ENCODE measurements at places on chromosomes 11 and 22. TPM values are rescaled to one million over a fixed set of nuclear protein-coding genes. Genes with fewer than 3 reads are reported as not detected.

Gene CHCHD10
- total RNA-seq: 1.9 TPM

Gene MAML2
- total RNA-seq: 2.1 TPM

Gene ATG16L2
- total RNA-seq: 13.7 TPM

Gene TMEM184B
- total RNA-seq: 19.6 TPM

Gene CCDC87
- total RNA-seq: 0.15 TPM

Gene TRIM66
- 1.8 TPM for total RNA-seq

Gene BATF2
- 12.3 TPM for total RNA-seq

Gene MMP13
- not detected for total RNA-seq

Gene MRPL48
- 28.0 TPM for total RNA-seq

Gene AP5B1
- 6.8 TPM for total RNA-seq

Gene OR52W1
- not detected for total RNA-seq

Gene KIRREL3
- total RNA-seq: under 0.01 TPM

Gene AGBL2
- total RNA-seq: under 0.01 TPM

Gene FOLR2
- not detected for total RNA-seq

Gene MS4A12
- not detected for total RNA-seq

Gene CLDN5
- 569 TPM for total RNA-seq

Gene MEI1
- 1.3 TPM for total RNA-seq

Gene SMIM35
- not detected for total RNA-seq

Gene NXPE1
- total RNA-seq: not detected

Gene MS4A3
- not detected for total RNA-seq

Gene CHRM1
- total RNA-seq: not detected

Gene APLP2
- 566 TPM for total RNA-seq

Gene HIC2
- total RNA-seq: 1.9 TPM

Gene AMOTL1
- 29.3 TPM for total RNA-seq

All from epithelial cell of umbilical artery (primary cell).